IPS-NIHi11 (cell line): ENCODE measurements at places on chromosomes 3 and 15.

DNA sequence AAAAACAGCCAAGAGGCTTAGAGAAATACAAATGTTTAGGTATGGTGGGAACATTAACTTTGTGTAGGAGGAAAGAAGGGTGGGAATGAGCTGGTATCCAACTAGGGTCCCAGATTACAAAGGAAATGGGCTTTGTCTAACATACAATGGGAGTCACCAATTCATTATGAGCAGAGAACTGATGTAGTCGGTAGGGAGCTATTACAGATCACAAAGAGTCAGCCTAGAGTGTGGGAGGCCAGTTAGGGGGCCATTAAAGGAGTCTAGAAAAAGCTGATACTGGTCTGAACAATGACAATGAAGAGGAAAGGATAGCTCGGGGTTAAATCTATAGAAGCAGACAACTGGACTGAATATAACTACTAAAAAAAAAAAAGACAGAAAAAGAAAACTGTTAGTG is 15.5 kb downstream of the ANO10 start:
- DNase-seq: no peak

- no peak for DNase-seq
These were observed 13.2 kb downstream of the C3orf22 start for GRCh38 chr3:126545544-126545943.

DNA sequence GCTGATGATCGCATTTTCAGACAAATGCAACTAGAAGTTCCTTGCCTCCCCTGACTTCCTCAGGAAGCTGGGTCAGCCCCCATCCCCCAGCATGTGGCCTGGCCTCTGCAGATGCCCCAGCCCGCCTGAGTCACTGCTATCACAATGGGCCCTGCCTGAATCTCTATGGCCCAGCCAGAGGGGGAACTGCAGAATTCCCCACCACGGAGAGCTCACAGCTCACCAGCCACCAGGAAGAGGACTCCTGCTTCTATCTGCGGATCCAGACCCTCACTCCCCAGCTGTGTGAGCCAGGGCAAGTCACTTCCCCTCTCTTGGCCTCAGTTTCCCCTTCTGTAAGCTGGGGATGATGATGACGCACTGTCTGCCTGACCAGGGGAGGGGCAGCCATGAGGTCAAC is 6.9 kb downstream of the PLXND1 start:
- peak; percentile 73 for DNase-seq

DNA sequence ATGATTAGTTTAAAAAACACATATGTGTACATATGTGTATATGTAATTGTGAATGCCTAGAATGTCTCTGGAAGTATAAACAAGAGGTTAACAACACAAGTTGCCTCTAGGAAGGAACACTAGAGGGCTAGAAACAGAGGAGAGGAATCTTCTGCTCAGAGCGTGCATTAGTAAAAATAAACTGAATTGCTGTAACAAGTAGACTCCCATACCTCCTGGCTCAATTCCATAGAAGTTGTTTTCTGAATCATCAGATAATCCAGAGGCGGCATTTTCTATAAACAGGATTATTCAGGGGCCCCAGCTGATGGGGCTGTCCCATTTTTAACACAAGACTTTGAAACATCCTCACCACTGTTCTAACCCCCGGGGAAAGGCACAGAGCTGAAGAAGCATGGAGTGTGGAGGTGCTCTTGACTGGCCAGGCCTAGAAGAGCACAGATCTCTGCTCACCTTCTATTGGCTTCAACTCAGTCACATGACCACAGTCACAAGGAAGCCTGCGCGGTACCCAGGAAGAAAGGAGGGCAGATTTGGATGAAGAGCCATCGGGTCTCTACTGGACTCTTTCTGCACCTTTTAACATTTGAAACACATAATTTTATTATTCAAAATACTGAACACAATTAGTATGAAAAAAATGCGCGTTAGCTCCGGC is 145.7 kb downstream of the TLE3 start:
- no peak for DNase-seq

GRCh38 chr15:80533790-80534333 is 129.7 kb downstream of the ARNT2 start:
- no peak for DNase-seq

GRCh38 chr3:53140847-53141845 is 10.9 kb upstream of the RFT1 start:
- no peak for DNase-seq

- peak; percentile 78 for DNase-seq
These were observed 18.4 kb downstream of the CCK start for GRCh38 chr3:42247576-42248027.

DNA sequence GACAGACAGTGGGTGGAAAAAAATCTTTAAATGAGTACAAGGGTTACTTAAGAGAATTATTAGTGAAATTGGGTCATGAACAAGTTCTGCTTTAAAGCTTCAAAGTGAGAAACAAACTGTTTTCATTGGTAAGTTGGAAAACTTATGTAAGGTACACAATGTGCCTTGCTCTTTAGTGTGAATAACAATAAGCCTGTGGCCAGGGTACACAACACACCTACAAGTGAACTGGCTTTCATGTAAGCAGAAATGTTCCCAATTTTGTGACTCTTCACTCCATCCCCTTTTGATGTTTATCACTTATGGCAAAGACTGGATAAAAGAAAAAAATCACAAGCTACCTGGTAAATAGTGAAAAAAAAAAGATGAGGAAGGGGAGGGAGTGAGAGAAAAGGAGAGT is 253.7 kb downstream of the ZBTB20 start:
- no peak for DNase-seq

- DNase-seq: no peak
These were observed 111.2 kb upstream of the KLHL25 start for GRCh38 chr15:85905751-85906450.

DNA sequence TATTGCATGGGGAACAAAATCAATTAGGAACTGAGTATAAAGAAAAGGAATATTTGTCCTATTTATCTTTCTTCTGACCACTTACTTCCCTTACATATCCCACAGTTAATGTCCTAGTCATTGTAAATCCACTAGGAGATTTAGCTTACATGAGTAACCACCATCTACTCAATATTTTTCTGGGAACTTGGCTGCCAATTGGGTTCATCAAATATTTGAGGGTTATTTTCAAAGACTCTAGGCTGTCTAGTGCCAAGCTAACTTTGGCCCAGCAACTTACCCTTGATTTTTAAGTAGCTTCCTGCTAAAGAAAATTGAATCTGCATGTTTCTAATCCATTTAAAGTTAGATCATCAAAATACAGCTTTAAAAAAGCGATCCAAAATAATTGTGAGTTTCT is 362.5 kb upstream of the EPHA3 start:
- no peak for DNase-seq

GRCh38 chr15:82820128-82820527 is 10.7 kb downstream of the WHAMM start:
- no peak for DNase-seq

DNA sequence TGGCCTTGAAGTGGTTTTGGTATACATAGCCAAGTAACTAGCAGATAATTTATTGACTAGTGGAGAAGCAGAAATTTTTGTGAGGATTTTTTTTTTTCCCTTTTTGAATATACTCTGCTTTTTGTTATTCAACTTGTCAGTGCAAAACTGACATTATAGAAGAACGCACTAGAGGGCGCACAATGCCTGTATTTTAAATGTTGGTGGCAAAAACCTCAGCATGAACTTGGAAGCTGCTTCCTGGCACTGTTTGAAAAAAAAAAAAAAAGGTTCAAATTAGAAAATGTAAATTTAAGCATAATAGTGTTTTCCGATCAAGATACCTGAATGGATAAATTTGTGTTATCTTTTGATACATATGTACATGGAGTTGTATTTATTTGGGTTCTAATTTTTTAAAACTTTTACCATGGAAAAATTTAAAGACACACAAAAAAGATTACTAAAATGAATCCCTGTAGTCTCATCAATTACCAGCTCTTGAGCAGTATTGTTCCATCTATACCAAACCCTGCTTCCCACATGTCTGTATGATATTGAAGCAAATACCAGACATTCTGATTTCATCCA is 56.0 kb downstream of the SLC25A26 start:
- peak; percentile 38 for DNase-seq

GRCh38 chr3:19074257-19074900 is 73.9 kb upstream of the KCNH8 start:
- DNase-seq: peak; percentile 70

GRCh38 chr15:27101982-27102381 is 131.0 kb downstream of the GABRG3 start:
- no peak for DNase-seq

- DNase-seq: no peak
These were observed 46.3 kb downstream of the GOLIM4 start for GRCh38 chr3:168049367-168049974.

GRCh38 chr3:98563661-98564281 is 29.6 kb downstream of the CPOX start:
- DNase-seq: no peak

GRCh38 chr3:190562866-190563510 is 49.1 kb downstream of the IL1RAP start:
- DNase-seq: no peak

DNA sequence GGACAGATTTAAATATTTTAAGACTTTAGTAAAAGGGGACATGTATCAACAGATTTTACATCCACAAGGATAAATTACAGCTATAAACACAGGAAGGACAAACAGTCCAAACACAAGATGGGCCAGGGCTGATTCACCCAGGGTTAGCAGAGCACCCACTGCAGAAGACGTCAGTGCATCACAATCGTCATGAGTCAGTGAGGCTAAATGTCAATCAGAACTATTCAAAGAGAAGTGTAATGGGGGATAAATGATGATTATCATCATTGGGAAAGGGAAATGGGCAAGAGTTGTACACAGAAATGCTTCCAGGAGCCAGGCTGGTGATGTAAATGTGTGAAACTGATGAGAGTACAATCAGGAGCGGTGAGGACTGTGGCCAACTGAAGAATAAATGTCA is 226.8 kb downstream of the PLCL2 start:
- DNase-seq: no peak

DNA sequence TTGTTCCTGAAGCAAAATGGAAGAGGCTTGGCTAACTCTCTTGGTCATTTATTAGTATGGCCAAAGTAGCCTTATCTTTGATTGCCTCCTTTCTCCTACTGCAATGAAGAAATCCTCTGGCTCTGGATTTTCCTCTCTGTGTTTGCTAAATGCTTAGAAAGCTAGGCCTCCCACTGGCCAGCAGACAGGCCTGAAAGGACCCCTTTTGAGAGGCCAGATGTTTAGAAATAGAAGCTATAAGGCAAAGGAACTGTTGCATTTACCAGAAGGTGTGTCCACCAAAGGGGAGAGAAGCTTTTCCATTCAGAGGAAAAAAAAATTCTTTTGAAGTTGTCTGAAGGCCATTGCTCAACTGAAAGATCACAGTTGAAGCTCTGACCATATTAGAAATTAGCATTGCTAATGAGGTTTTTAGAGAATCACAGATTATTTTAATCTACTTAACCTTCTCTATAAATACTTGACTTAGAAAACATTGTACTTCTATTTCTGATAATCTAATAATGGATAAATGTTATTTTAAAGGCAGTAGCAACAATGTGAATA is 160.8 kb downstream of the SYNPR start:
- no peak for DNase-seq

DNA sequence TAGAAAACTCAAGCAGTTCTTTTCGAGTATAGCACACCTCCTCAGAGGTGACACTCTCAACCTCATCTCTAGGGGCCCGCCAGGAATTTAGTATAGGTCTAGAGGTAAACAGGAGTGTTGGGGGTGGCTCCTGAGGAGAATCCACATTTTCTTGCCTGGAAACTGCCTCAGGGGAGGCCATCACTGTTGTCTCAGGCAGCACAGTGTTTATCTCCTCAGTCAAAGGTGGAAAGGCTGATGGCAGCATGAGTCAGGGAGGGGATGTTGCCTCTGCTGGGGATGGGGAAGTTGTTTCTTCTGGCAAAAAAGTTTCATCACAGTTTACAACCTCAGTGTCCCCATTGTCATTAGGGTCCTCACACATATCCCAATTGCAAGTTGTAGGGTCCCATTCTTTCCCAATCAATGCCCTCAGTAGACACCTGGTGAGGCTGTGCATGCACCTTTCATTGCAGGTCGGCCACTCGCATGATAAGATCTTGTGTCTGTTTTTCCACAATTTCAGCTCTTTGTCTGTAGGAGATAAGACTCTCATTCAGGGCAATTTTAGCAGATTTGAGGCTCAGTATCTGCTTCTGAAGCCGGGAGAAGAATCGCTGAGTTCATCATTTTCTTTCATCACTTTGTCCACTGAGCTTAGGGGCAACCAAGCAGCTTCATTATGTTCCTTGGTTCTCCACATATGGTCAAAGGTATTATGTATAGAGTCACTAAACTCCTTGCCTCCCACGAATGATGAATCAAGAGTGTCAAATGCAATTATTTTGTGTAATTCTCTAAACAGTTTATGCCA is 25.8 kb downstream of the NAALADL2 start:
- DNase-seq: no peak

- DNase-seq: peak; percentile 26
These were observed 139.0 kb upstream of the CGNL1 start for GRCh38 chr15:57237301-57237642.

DNA sequence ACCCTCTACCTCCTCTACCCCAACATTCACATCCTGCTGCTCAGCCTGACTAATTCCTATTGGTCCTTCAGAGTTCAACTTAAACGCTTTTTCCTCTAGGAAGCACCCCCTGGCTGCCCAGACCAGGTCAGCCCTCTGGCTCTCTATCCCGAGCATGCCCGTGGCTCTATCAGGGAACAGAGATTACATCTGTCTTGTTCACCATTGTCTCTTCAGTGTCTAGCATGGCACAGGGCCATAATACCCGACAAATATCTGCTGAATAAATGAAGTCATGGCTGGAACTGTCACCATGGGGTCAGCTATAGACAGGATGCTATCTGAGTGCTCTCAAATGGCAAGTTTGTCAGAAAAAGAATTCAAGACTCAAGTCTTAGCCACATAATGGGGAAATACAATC is 296.9 kb upstream of the CHRNA7 start:
- no peak for DNase-seq

GRCh38 chr3:15659254-15659975 is 57.9 kb downstream of the BTD start:
- no peak for DNase-seq

DNA sequence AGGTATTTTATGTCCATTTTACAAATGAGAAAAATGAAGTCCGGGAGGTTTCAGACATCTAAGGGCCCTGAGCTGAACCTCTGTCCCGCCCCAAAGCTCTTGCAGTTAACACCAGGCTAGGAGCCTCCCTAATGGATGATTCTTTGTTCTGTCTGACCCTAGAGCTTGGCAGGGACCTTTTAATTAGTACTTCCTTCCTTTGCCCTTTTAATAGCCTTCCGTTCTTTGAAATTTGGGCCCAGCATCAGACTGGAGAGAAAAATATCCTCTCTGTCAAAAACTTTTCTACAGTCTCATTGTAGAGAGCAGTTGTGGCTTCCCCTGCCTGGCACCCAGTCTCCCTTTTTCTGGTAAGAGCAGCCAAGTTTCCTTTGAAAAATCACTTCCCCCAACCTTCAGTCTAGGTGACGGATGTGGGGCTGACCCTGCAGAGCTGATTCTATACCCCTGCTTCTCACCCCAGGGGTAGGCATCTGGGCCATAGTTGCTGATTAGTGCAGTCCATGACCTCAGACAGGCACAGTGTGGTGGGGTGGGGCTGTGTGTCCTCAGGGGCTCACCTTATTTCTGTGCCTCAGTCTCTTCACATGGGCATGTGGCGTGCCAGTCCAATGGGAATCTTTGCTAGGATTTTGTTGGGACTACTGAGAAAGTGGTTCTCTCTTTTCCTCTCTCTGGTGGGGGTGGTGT is 220.4 kb downstream of the ADAMTS9 start:
- no peak for DNase-seq
